ENCODE measurements at places on chromosomes 12 and 14.

DNA sequence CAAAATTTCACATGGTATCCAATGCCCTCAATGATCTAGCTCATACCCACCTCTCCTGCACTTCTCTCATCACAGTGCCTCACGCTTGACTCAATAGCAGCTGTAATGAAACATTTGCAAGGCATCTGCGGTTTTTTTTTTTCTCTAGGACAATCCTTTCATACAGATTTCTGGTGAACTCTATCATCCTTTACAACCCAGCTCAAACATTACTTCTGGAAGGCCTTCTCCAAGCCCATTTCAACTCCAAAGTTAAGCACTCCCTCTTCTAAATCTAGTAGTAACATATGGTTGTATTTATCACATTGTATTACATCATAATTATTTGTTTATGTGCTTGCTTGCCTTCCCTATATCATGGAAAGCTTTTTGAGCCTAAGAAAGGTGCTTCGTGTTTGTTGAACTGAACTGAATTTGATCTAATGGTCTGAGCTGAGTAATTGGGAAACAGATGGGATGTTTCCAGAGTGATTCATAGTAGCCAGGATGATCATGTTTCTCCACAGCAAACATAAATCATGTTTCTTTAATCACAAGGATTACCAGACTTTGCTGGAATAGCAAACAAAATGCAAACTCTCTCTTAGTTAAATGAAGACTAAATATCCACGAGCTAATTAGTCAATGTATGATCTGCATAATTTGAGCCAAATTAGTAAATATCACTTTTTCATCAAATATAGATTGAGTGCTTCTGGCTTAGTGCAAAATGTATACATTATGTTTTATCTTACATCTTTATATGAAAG lies 14.3 kb downstream of the CFL2 start:
- DNase-seq: no peak

- no peak for DNase-seq
These were observed 100.5 kb downstream of the TBX5 start for GRCh38 chr12:114305446-114305845.

DNA sequence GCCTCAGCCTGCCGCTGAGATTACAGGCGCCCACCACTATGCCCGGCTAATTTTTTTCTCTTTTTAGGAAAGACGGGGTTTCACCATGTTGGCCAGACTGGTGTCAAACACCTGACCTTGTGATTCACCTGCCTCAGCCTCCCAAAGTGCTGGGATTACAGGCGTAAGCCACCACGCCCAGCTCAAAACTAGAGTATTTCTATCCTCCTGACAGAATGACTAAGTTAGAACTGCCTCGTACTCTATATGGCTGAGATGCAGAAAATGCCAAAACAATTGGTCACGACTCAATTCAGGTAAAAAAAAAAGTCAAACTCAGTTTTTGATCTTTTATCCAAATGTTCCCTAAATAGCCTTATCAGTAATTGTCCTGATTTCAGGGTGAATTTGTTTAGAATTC lies 11.1 kb downstream of the AKAP5 start:
- DNase-seq: no peak

DNA sequence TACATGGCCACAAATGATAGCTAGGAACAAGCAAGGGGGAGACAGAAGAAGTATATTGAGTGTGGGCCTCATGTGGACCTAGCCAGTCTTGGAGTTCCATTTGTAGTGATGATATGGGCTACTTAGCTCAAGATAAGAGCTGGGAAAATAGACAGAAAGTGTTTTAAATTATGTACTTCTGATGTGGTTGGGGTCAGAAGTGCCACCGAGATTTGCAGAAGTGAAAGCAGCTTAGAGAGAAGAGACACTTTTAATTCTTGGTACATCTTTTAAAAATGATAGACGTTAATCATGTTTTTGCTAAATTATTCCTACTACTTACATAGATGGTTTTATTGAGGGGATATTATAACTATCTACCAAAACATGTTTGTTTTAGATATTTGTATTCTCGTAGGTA lies 198.3 kb upstream of the PDZRN4 start:
- no peak for DNase-seq

- DNase-seq: no peak
These were observed 45.7 kb upstream of the ITPR2 start for GRCh38 chr12:26878661-26879119.

- DNase-seq: no peak
These were observed 393.1 kb upstream of the RGS6 start for GRCh38 chr14:71538938-71539649.

GRCh38 chr14:90405755-90406154 lies 8.9 kb downstream of the CALM1 start:
- no peak for DNase-seq
